GM12891 (cell line): ENCODE measurements at places on chromosomes 6 and 20.
A peak's percentile ranks its signal among the peaks of the same experiment; 100 is the strongest.

DNA sequence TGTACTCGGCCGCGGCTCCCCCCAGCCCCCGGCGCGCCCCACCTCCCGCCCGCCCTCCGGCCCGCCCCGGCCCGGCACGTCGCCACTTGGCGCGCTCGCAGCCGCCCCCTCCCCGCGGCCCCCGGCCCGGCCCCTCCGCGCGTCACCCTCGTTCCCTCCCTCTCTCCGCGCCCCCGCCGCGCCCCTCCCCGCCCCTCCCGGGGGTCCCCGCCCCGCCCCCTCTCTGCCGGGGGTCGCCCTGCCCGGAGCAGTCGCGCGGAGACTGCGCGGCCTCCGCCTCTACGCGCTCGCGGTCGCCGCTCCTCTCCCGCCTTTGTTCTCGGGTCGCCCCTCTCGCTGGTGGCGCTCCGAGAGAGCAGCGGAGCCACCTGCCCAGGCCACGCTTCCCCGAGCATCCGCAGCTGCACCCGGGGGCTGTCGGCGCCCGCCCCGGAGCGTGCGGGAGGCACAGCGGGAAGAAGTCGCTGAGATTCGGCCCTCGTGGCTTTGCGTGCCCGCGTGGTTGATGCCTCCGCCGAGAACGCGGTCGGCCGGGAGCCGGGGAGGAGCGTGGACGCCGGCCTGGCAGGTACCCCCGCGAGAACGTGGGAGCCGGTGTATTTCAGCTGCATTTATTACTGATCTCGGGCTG is at the start of gene PHF10:
TSS of gene PHF10 (minus strand) at position 7 of the 631 bp plus-strand sequence. CDS start 569 bp downstream, outside the sequence.
- peak; percentile 60 for DNase-seq

DNA sequence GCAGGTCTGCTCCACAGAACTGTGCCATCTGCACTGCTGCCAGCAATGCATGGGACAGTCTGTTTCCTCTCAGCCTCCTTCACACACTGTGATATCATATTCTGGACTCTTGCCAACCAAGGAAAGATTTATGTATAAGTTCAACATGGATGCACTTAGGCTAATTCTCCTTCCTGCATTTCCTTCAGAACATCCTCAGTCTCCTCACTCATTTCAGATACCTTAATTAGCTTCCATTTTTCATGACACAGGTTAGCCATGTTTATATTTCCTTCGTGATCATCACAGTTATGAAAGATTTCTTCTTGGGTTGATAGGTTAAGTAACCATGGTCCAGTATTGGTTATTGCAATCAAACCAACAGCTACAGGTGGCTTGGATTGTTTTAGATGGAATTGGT is 46.4 kb upstream of the DDR1 start:
- DNase-seq: no peak

DNA sequence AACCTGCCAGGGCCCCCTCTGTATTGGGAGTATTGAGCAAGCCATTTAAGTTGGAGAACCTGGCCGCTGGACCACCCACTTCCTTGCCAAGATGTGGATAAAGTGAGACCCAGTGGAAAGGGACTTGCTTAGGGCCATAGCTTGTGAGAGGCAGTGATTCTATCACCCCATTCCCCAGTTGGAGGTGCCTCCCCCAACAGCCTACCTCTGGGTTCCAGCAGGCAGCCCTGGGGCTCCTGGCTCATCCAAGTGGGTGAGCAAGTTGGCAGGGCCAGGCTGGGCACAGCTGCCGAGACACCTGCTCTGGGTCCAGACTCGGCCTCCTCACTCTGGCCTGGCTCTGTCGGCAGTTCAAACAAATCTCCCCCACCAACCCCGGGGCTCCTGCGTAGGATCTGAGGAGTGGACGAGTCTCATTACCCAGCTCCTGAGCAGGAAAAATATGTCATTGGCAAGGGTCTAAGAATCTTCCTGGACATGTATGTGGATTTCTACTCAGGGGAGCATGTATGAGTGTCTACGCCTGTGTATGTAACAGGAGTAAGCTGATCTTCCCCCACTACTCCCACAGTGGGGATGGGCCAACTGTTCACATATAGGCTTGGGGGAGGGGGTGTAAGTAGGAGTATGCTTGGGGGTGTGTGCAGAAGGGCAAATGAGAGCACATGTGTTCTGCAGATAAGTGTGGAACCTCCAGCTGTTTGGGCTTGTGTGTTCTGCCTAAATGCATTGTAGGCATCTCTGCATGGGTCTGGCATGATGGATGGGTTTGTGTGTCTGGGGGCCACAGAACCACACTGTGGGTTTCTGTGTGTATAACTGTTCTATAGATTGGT is 1.9 kb downstream of the ID1 start:
- no peak for DNase-seq

DNA sequence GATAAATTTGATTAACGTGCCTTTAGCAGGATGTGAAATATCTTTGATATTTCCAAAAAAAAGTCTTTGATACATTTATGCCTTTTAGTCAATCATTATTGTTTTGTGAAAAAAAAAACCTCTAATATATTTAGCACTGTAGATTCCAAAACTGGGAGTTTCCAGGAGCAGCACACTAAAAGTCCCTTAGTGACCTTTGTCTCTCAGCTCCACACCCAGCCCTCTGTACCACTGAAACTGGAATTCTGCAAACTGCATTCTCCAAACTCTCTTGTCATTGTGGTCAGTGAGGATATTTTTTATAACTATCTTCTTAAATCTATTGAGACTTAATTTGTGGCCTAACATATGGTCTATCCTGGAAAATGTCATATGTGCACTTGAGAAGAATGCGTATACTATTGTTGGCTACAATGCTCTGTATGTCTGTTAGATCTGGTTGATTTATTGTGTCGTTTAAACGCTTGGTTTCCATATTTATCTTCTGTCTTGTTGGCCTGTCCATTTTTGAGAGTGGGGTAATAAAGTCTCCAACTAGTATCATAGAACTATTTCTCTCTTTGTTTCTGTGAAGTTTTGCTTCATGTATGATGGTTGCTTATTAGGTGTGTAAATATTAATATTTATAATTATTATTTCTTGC is 73.2 kb upstream of the CNKSR3 start:
- DNase-seq: no peak

- no peak for DNase-seq
Observed at GRCh38 chr20:2246069-2246491, 49.7 kb upstream of the TGM3 start.

GRCh38 chr20:45301824-45302271 is 4.8 kb upstream of the RBPJL start:
- DNase-seq: no peak

GRCh38 chr6:53290537-53291510 is 57.9 kb downstream of the ELOVL5 start:
- DNase-seq: no peak
